ENCODE measurements at places on chromosomes 3 and 15.
A peak's percentile ranks its signal among the peaks of the same experiment; 100 is the strongest.

- DNase-seq: no peak
These were observed 45.1 kb downstream of the CTDSPL start for GRCh38 chr3:37906734-37907282.

DNA sequence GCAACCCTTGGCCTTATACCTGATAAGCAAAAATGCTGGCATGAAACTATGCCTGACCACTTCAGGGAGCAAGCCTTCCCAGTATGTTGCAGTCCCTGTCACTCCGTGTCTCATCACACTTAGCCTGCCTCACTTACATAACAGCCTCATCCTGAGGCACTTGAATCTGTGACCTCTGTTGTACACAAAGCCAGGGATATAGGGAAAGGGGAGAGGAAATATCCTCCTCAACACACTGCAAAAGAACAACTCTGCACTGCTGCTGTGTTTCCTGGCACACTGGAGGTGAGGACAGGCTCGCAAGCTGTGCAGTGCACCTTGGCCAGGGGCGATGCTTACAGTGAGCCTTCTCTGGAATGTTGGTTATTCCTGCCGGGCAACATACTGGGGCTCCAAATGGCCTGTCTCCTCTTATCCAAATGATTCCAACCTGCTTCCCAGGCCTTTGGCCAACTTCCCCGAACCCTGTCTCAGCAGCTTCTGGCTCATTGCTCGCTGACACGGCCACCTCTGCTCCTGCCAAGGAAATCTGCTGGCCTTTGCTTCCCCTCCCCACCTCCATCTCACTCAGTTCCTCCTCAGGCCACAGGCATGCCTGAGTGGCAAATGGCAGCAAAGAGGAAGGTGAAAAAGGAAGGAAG, 109.2 kb downstream of the CD47 start:
- DNase-seq: peak; percentile 56

- no peak for DNase-seq
These were observed 8.0 kb upstream of the KBTBD8 start for GRCh38 chr3:66989860-66990696.

GRCh38 chr15:40892447-40893012, 1.7 kb upstream of the VPS18 start:
- peak; percentile 21 for DNase-seq

- DNase-seq: no peak
These were observed 9.7 kb upstream of the XIRP1 start for GRCh38 chr3:39202094-39202493.

GRCh38 chr3:142007710-142008399, 131.4 kb downstream of the ATP1B3 start:
- DNase-seq: peak; percentile 55

DNA sequence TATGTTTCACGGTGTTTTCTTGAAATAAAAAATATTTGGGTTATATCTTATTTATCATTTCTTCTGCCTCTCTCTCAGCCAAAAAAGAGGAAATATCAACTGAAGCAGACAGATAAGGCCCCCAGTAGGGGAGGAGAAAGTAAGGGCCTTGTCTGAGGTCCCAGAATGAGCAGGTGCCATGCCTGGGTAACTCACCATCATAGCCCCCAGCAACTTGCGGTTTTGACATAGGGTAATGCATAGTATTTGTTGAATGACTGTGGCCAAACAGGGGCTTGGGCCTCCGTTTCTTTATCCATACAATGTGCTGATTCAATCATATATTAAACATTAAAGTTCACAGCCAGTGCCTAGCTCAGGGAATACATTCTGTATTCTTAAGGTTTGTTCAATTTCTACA, 119.6 kb downstream of the ABI3BP start:
- DNase-seq: no peak

GRCh38 chr3:115146418-115147328, at the start of gene ZBTB20:
Gene ZBTB20 (minus strand): TSS chr3:115147288.
- DNase-seq: peak; percentile 87

DNA sequence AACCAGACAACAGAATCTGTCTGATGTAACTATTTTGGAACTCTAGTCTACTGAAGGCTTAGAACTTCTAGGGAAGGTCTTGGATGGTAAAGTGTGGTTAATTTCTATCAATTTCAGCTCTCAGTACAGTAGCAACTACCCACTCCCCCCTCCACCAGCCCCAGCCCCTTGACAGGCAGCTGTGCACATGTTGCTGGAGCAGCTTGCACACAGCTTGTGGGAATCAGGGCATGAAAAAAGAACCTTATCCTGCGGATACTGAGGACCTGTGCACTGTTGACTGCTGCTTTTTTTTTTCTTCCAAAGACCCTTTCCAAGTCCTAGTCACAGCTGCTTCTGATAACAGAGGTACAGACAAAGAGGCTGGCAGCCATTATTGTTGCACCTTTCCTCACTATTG, 81.5 kb upstream of the UBP1 start:
- DNase-seq: no peak

DNA sequence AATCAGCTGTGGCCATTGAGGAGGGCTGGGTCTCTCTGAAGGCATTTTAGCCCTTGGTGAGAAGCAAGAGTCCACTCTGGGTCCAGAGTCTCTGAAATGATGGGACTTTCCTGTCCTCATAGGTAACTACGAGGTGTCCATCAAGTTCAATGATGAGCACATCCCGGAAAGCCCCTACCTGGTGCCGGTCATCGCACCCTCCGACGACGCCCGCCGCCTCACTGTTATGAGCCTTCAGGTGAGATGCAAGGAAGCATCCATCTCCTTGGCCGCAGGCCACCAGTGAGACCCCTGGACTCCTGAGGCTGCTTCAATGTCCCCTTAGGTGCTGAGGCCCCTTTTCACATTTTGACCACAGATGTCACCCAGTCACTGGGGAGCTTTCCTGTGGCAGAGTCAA, 54.9 kb downstream of the DNASE1L3 start:
- DNase-seq: no peak

Measured in endodermal cell (in vitro differentiated cells).